ENCODE measurements at places on chromosomes 3 and 15.

- no peak for DNase-seq
Observed at GRCh38 chr3:169199283-169199682, 464.2 kb downstream of the MECOM start.

GRCh38 chr15:34644061-34644460 is 60.6 kb upstream of the GOLGA8B start:
- DNase-seq: no peak

GRCh38 chr15:40439960-40440742 is 602 bp upstream of the BAHD1 start:
- DNase-seq: no peak

- DNase-seq: no peak
Observed at GRCh38 chr3:53823026-53823955, 22.9 kb downstream of the CHDH start.

DNA sequence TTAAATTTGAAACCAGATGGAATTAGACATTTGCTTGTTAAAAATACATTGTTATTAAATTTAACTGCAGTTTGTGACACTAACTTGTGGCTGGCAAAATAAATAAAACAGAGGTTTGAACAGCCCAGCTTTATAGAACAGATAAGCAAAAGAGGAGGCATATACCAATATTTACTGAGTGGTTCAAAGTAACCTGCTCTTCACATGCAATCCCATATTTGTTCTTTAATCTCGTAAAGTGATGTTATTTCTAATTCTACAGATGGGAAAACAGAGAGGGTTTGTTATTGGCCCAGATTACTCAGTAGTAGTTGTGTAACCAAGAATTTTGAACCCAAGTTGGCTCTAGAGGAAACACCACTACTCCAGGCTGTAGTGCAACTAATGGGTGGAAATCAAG is 37.6 kb downstream of the WNT5A start:
- DNase-seq: no peak

- no peak for DNase-seq
Observed at GRCh38 chr3:12177126-12177525, 18.4 kb upstream of the TIMP4 start.

DNA sequence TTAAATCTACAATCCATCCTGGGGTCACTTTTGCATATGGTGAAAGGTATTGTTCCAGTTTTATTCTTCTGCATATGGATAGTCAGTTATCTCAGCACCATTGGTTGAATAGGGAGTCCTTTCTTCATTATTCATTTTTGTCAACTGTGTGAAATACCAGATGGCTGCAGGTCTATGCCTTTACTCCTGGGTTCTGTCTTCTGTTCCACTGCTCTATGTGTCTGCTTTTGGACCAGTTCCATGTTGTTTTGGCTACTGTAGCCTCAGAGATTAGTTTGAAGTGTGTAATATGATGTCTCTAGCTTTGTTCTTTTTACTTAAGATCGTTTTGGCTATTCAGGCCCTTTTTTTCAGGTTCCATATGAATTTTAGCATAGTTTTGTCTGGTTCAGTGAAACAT is 795.8 kb downstream of the OTOL1 start:
- DNase-seq: no peak

- DNase-seq: no peak
Observed at GRCh38 chr15:66163553-66163952, 90.0 kb downstream of the MEGF11 start.

DNA sequence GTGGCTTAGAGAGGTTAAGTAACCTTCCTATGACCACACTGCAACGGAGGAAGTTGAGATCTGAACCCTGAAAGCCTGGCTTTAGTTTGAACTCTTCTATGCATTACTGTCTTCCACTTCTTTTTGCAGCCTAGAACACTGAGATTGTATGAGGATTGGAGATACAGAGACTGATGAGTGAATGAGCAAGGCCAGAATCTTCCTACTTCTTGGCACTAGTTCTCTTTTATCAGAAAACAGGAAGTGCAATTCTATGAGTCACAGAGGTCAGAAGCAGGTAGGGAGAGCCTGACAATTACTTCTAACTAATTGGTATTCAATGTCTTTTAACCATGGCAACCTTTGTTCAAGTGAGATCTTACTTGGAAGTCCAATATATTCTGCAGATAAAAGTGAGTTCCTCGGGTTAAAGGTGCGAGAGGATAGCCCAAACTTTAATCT is 219.0 kb downstream of the SHQ1 start:
- no peak for DNase-seq

GRCh38 chr3:123064506-123064905 is 2.3 kb upstream of the PDIA5 start:
- DNase-seq: no peak

GRCh38 chr15:45705510-45706473 is 71.0 kb downstream of the SQOR start:
- peak; percentile 46 for DNase-seq

- DNase-seq: no peak
Observed at GRCh38 chr15:28933710-28934445, 48.1 kb downstream of the APBA2 start.

DNA sequence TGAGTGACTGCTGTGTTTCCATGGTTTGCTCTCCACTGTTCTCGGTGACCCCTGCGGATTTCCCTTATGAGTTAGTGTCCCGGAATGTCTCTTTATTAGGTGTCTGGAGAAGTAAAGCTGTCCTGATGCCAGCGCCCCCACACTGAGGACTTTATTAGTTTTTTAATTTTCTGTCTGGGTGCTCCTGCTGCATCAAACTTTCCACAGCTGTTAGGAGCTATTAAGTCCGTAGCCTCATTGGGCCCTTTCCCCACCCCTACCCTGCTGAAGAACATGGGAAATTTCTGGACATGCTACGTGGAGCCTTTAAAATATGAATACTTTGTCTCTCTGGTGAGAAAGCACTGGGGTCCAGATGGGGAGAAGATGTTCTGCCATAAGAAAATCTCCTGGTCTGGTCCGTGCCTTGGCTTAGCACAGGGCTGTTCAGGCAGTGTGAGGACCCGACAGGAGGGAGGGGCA is 161.7 kb upstream of the HES1 start:
- DNase-seq: no peak

GRCh38 chr15:84648539-84648938 is 5.5 kb downstream of the WDR73 start:
- no peak for DNase-seq

- DNase-seq: peak; percentile 2
Observed at GRCh38 chr15:88331291-88331690, 74.8 kb upstream of the NTRK3 start.

DNA sequence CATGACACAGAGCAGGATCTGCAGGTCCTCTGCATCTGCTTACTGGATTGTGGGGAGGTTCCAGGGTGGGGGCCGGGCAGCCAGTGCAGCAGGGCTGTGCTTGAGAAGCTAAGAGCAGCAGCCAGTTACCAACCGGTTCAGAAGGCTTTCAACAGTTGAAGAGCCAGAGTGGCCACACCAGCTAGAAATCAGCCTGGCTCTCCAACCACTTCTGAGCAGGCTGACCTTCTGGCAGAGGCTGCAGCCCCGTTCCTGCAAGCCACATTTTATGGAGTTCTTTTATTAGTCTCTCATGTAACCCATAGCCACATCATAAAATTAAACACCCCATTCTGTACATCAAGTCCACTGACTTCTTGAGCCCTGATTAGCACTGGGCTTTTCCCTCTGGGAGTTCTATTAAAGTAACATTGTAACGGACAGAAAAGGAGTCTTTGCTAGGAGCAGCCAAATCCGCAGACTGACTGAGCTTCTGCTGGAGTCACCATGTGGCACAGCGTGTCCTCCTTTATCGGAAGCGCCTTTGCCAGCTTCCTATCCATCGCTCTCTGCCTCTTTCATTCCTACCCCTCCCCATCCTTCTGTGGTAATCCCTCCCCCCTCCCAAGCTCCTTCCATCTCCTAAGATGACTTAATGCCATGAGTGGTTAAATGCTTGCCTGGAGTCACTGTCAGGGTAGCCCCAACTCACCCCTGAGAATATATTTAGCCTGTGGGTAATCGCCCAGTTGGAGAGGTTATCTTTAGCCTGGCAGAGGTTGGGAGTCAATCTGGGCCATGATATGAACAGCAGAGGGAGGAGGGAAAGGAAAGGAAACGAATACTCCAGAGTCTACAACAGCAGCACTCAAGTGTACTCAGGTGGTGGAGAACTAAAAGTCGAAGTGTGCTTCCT is 138.5 kb upstream of the HES1 start:
- no peak for DNase-seq

DNA sequence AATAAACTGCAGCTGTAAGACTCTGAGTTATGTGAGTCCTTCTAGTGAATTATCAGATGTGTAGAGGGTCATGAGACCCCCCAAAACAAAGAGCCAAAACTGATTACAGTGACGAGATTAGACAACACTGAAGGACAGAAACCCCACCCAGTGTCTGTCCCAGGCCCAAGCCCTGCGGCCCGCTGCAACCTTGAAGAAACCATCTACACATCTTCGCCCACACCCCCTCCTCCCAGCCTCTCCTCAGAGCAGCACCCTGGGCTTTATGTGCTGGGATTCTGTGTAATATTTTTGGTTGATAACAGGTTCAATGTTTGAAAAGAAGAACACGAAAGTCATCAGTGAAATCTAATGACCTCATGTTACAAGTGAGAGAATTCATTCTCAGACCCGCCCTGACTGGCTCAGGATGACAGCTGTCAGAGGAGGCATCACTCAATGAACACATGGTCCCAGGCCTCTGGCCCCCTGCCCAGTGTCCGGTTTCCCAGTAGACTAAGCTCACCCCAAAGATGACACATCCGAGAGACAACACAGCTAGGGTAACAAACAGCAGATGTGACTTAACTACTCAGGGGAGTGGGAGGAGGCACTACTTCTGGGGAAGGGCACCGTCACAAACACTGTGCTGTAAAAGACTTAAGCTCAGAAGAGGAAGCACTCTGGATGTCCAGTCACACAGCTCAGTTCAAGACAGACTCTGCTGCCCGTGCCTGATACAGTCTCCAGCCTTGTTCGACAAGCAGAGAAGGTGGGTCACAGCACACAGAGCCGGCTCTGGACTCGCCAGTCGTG is 48.9 kb downstream of the NIPA2 start:
- no peak for DNase-seq

GRCh38 chr3:152961323-152961722 is 126.4 kb downstream of the P2RY1 start:
- DNase-seq: no peak

- no peak for DNase-seq
Observed at GRCh38 chr3:138314751-138315150, 14.9 kb downstream of the NME9 start.

GRCh38 chr15:80429964-80430363 is 25.8 kb downstream of the ARNT2 start:
- no peak for DNase-seq

- no peak for DNase-seq
Observed at GRCh38 chr3:110667216-110667615, 404.4 kb upstream of the NECTIN3 start.

DNA sequence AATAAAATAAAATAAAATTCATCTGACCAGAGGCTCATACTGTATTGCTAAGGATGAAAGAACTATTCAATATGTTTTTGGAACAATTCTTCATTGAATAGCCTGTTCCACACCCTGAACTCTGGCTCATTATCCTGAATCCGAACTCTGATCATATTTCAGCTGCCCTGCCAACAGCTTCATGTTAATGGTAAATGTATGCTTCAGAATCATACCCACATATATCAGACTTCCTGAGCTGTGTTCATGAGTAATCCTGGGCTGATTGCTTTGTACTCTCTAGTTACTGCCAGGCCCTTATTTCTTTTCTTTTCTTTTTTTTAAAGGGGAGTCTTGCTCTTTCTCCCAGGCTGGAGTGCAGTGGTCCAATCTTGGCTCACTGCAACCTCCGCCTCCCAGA is 11.8 kb downstream of the INO80 start:
- DNase-seq: no peak

GRCh38 chr15:46941241-46941640 is 776.1 kb upstream of the SEMA6D start:
- no peak for DNase-seq

GRCh38 chr3:124385996-124386395 is 344.3 kb upstream of the UMPS start:
- no peak for DNase-seq

GRCh38 chr3:111619833-111620232 is 24.7 kb upstream of the ZBED2 start:
- no peak for DNase-seq

- no peak for DNase-seq
Observed at GRCh38 chr15:75697523-75697922, 15.1 kb downstream of the CSPG4 start.

DNA sequence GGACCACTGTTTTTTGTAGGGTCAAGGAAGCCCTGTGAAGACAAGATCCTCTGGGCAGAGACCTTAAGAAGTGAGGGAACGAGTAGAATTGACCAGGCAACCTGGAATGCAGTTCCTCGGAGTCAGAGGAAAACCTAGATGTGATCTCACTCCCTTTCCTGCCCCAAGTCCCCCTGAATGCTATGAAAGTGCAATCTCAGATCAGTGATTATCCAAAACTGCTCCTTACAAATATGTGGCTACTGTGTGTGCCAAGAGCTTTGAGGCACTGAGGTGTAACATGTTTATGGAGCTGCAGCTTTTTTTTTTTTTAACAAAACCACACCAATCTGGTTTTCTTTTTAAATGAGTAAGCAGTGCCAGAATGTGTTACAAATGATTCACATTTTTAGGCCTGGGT is 35.8 kb downstream of the THSD4 start:
- no peak for DNase-seq

DNA sequence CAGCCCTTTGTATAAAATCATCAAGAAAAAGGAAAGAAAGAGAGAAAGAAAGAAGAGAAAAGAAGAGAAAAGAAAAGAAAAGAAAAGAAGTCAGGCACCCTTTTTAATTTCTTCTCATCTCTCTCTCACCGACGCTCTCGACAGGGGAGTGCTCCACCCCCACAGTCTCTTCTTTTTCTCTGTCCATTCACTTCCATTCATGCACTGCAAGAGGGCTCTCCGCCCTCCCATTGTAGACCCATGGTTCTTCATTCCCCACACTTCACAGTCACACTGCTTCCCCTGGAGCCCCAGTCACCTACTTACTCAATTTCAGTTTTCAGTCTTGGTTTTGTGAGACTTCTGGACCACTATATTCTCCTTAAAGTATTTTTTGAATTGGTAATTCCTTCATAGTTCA is 254.7 kb downstream of the SOX2 start:
- DNase-seq: no peak

- DNase-seq: no peak
Observed at GRCh38 chr3:53493963-53494791, at the start of gene CACNA1D. Gene CACNA1D, plus strand, starts transcription at chr3:53494611. Its CDS starts 556 bp downstream, at chr3:53495167.

DNA sequence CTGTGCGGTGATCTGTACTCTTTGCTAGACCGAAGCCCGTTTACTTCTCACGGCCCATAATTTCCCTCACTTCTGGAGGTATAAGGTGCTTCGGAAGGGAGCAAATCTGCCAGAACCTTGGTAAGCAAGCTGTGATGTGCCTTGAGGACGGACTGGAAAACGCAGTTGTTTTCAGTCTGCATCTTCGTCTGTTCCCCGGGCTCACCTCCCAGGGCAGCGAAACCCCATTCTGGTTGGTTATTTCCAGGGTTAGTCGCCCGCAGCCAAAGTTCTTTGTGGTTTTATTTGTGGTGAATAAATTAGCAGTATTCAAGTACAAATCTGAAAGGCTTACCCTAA is 401 bp downstream of the RAMAC start:
- DNase-seq: no peak

DNA sequence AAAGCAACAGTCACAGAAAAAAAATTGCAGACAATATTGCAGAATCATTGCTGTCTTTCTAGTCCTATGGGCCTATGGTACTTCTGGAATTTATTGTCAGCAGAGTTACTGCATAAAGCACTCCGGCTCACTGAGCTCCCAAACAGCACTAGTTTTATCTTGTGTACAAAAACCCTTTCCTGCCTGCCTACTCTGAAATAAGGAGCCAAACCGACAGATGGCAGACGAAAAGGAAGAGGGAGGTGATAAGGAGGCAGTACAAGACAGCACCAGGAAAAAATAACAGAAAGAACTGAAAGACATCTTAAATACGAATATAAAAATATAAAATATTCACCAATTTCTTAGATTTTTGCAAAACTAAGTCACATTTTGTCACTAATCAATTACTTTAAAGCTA is 15.6 kb downstream of the HERC1 start:
- DNase-seq: no peak
